Activated naive CD8-positive, alpha-beta T cell treated with anti-CD3 and anti-CD28 coated beads, Interleukin-2, amount 50 U/mL, for 24 hours (primary cell): ENCODE measurements at places on chromosomes 12 and 14.

DNA sequence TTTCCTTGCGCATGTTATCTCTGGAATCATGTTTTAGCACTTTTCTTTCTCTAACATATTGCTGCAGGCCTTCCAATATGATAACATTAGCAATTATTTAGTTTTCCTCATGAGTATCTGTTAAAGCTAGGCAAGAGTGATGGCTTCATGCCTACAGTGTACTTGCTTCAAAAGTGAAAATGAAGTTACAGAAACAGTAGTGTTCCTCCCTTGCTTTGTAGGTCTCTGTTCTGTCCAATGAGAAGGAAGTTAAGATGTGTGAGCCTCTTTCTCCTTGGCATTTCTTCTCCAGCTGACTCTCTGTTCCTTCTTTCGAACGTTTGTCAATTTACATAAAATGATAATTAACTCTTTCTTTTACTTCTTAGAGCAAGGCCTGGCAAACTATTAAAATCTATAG, 22.2 kb downstream of the LRRIQ1 start:
- H3K4me3 ChIP-seq, result no peak overlapping the region
- H3K27me3 ChIP-seq, result no peaks in the 10 kb centered on the region
- no peaks in the 10 kb centered on the region for H3K36me3 ChIP-seq
- no peak overlapping the region for H3K27ac ChIP-seq
- peaks cover 2% of the 10 kb centered on the region for H3K4me1 ChIP-seq

- no peak overlapping the region for H3K4me3 ChIP-seq
- no peaks in the 10 kb centered on the region for H3K4me1 ChIP-seq
- no peak overlapping the region for H3K27ac ChIP-seq
- no peaks in the 10 kb centered on the region for H3K36me3 ChIP-seq
Observed at GRCh38 chr14:33908540-33909223, 42.2 kb downstream of the EGLN3 start.

- DNase-seq, result no peak
- no peaks in the 10 kb centered on the region for H3K36me3 ChIP-seq
- H3K4me1 ChIP-seq, result no peaks in the 10 kb centered on the region
- no peak overlapping the region for H3K27ac ChIP-seq
- H3K27me3 ChIP-seq, result no peaks in the 10 kb centered on the region
- no peak overlapping the region for H3K4me3 ChIP-seq
Observed at GRCh38 chr12:77965790-77966189, 135.1 kb downstream of the NAV3 start.

GRCh38 chr12:91910871-91911388, 234.7 kb downstream of the BTG1 start:
- H3K27ac ChIP-seq, result no peak overlapping the region
- no peak for DNase-seq
- H3K4me3 ChIP-seq, result no peak overlapping the region
- H3K4me1 ChIP-seq, result peaks cover 7% of the 10 kb centered on the region

DNA sequence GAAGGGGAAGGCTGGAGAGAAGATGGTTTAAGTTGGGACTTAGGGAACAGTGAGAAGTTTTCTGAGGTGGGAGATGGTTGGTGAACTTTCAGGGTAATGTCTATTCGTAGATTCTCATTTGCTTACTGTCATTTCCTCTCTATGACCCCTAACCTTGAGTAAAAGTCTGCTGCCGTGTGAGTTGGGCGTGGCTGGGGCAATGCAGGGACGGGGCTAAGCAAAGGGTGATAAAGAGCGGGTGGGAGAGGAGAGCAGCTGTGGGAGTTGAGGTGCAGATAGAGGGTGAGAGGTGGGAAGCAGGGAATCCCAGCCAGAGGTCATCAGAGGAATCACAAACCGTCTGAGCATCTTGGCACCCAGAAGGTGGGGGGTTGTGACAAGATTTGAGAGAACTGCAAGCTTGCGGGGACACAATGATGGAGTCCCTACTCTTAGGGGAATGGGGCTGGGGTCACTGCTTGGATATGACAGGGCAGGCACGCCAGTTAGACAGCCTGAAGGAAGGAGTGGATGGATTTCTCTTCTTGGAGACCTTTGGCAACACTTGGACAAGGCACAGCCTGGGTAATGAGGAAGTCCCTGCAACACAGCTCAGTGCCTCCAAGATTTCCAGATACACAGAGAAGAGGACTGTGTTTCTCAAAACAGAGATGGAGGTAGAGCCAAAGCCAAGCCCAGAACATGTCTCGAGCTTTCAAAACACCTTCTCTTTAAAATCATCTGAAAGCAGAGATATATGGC, 45.9 kb upstream of the CTDSP2 start:
- no peak for DNase-seq
- peaks cover 42% of the 10 kb centered on the region for H3K4me1 ChIP-seq

GRCh38 chr14:99260116-99260515, 11.9 kb downstream of the BCL11B start:
- H3K36me3 ChIP-seq, result peaks cover 19% of the 10 kb centered on the region
- peaks cover 2% of the 10 kb centered on the region for H3K27me3 ChIP-seq
- H3K4me3 ChIP-seq, result peak overlapping the region; percentile 85

- H3K4me1 ChIP-seq, result peaks cover 2% of the 10 kb centered on the region
- no peak overlapping the region for H3K4me3 ChIP-seq
- H3K36me3 ChIP-seq, result no peaks in the 10 kb centered on the region
- no peak overlapping the region for H3K27ac ChIP-seq
- no peak for DNase-seq
Observed at GRCh38 chr12:54593135-54593534, 4.7 kb upstream of the PPP1R1A start.

DNA sequence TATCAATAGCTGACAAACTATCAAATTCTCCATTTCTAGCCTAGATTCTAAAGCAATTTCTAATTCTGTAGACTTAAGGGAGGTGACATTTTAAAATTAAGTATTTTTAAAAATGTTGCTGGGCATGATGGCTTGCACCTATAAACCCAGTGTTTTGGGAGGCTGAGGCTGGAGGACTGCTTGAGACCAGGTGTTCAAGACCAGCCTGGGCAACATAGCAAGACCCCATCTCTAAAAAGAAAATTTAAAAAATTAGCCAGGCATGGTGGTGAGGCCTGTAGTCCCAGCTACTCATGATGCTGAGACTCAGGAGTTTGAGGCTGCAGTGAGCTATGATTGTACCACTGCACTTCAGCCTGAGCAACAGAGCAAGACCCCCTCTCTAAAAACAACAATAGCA, 15.1 kb downstream of the MGST1 start:
- H3K27ac ChIP-seq, result no peak overlapping the region
- no peaks in the 10 kb centered on the region for H3K27me3 ChIP-seq
- H3K4me1 ChIP-seq, result no peaks in the 10 kb centered on the region
- DNase-seq, result no peak

DNA sequence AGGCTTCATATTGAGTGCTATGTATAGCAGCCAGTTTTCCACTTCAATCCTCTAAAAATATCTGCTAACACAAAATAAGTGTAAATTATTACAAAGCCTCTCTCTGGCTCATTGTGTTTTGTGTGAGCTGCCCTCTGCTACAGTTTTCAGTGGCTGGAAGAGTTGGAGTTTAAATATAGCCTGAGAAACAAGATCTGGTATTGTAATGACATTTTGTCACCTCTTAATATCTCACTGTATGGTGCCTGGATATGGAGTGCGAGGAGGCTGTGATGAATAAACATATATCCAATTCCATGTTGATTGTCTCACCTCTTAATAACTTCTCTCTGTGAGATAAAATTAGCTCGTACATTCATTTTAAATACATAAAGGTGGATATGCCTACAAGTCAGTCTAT, 269.7 kb downstream of the FLRT2 start:
- H3K27me3 ChIP-seq, result no peaks in the 10 kb centered on the region
- H3K4me3 ChIP-seq, result no peak overlapping the region
- H3K36me3 ChIP-seq, result no peaks in the 10 kb centered on the region
- H3K4me1 ChIP-seq, result no peaks in the 10 kb centered on the region
- no peak for DNase-seq

DNA sequence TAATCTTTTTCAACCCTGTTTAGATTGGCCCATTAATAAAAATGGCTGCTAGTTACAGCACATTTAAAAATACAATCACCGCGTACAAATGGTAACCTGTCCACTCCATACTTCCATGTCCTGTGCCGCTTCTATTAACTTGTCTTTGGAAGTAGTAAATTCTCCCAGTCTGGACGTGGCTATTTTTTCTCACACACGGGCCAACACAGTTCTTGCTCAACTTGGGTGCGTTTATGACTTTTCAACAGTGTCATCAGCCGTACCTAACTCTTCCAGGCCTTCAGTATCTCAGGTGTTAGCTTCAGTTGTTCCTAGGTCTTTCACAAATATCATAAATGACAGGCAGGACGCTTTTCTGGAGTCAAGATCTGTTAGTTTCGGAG, 475 bp upstream of the PCNX1 start:
- DNase-seq, result no peak
- peaks cover 3% of the 10 kb centered on the region for H3K36me3 ChIP-seq
- H3K27me3 ChIP-seq, result no peaks in the 10 kb centered on the region
- peaks cover 79% of the 10 kb centered on the region for H3K4me1 ChIP-seq

DNA sequence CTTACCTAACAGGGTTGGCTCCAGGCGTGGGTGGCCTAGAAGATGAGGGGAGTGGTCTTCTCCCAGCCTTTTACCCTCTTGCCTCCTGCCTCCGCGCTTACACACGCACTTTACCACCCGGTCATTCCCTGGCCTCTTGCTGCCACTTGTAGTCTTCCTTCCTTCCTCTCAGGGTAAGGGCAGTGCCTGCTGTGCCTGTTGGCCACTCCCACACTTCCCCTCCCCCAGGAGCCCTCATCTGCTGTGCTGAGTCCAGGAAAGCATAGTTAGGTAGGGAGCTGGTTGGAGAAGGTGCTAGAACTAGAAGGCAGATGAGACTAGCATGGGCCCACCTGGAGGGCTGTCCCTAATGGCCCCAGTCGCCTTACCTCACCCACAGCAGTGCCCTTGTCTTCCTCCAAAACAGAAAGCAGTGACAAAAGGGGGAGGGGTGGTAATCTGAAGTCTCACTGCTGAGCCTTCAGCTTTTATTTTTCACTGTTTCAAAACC, 54.3 kb upstream of the SRSF5 start:
- peaks cover 21% of the 10 kb centered on the region for H3K36me3 ChIP-seq
- peak overlapping the region; percentile 81 for H3K27ac ChIP-seq
- peaks cover 39% of the 10 kb centered on the region for H3K4me1 ChIP-seq
